ENCODE measurements at places on chromosomes 16 and 17. TPM values are rescaled to one million over a fixed set of nuclear protein-coding genes. Genes with fewer than 3 reads are reported as not detected.

Gene TUBG2
- 19.2 TPM for total RNA-seq

Gene ASGR2
- not detected for total RNA-seq

Gene TNFRSF17
- total RNA-seq, result not detected

Gene STX1B
- 3.5 TPM for total RNA-seq

Gene TMEM106A
- 20.3 TPM for total RNA-seq

Gene NTN1
- total RNA-seq, result not detected

All from activated naive CD8-positive, alpha-beta T cell treated with anti-CD3 and anti-CD28 coated beads, Interleukin-2, amount 10 ng/mL, durations not matched to agents 7 days and 5 days (primary cell).